Stimulated activated CD8-positive, alpha-beta memory T cell treated with anti-CD3 and anti-CD28 coated beads, Interleukin-15, amount 100 ng/mL, for 1 hour (primary cell): ENCODE measurements at places on chromosomes 13 and 19.

DNA sequence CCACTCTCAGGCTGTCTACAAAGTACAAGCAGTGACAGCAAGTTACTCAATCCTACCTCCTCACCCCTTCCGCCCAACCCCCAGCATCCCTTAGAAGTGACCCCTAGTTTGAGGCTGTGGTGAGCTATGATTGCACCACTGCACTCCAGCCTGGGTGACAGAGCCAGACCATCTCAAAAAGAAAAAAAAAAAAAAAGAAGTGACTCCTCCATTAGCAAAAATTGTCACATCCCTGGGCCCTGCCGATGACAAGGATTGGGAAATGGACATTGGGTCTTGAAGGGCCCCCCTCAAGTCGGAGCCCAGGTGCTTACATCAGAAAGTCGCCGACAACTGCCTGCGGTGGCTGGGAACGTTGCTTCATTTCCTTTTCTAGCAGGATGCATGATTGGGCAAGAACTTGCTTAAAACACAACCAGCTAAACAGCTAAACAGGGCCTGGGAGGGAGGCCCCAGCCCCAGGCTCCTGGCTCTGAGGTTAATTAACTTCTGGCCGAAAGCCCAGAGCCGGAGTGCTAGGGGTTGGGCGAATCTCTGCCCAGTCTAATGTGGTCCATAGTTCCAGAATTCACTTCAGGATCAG, 15.3 kb downstream of the RAB3D start:
- no peak for DNase-seq

DNA sequence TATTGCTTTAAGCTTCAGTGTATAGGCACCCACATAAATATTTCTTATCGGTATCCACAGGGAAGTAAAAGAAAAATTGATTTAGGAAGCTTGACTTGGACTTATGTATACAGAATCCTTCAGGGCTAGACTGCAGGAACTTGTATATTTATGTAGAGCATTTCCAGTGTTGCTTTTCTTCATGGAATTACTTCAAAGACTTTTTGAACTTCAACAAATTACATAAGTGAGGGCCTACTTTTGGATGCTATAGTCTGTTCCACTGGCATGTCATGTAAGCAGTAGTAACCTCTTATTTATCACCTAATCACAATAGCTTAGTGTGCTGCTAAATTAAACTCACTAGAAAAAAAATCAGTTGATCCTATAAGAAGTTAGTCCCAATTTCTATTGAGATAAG, 557.9 kb upstream of the SLITRK6 start:
- DNase-seq = no peak

DNA sequence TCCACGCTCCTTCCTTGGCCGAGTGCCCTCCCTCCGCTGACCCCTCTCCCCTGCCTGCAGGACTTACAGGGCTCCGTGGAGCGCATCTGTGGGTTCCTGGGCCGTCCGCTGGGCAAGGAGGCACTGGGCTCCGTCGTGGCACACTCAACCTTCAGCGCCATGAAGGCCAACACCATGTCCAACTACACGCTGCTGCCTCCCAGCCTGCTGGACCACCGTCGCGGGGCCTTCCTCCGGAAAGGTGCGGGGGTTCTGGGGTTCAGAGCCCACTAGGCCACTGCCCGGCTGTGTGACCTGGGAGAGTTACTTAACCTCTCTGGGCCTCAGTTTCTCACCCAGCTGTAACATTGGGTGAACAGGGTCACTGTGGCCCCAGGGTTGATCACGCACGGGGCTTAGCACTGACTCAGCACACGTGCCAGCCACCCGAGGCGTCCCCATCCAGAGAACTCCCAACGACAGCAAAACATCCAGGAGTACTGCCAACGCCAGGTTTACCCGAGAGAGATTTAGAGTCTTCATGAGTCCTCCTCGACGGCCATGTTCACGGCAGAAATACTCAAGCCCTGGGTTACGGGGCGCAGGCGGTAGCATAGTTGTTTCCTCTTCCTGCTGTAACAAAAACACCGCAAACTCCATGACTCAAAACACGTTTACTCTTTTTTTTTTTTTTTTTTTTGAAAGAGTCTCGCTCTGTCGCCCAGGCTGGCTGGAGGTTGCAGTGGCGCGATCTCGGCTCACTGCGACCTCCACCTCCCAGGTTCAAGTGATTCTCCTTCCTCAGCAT, 9.7 kb upstream of the SPACA4 start:
- no peak for DNase-seq

- DNase-seq = no peak
Measured at GRCh38 chr19:29631450-29631849, 25.4 kb downstream of the POP4 start.

GRCh38 chr13:48009284-48009683, 8.2 kb upstream of the SUCLA2 start:
- no peak for DNase-seq

GRCh38 chr13:40152145-40152544, 496.7 kb downstream of the COG6 start:
- DNase-seq = no peak

DNA sequence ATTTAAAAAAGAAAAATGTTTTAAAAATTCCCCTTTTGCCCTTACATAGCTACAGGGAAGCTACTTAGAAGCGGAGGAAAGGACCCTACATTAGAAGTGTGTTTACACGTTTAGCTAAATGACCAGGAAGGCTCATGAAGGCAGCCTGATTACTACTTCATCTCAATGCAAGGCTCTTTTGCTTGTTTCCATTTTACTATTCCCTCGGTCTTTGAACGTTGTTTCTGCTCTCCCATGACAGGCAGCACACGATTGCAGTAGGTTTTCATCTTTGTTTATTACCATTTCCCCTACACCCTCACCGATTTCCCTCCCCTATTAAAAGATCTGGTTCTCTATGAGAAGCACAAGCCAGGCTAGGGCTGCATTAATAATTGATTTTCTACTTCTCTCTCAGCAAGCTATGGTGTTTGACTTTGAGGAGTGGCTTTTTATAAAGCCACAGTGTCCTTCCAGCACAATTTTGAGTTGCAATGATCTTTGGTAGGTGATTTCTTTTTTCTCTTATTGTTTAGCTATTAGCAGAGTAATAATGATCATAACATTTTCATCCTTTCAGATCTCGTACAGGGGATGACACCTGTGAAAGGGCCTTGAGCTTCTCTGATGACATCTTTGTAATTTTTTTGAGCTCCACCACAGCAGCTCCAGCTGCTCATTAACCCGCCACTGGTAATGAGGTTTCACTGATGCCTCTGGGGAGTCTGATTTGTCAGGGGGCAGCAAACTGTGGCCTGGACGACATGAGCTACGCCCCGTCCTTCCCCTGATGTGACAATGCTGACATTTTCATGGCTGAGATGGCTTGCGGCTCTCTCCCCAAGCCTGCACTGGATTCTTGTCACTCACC, 670.3 kb downstream of the UQCRFS1 start:
- DNase-seq = no peak

DNA sequence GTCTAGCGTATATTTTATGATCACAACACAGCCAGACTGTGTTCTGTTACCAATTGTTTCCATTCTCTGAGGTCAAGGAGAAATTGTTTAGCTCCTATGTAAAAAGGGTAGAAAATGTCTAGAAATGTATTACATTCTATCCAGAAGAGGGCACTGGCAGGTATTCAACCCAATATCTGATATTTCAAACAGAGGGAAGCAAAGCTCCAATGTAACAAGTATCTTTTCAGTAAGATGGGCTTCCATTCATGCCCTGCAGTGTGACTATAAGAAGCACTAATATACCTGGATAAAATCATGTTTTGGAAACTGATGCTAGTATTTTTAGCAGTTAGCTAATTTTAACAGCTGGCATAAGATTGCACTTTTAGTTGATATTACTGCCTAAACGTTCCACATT, 312.7 kb downstream of the FGF14 start:
- DNase-seq = no peak

DNA sequence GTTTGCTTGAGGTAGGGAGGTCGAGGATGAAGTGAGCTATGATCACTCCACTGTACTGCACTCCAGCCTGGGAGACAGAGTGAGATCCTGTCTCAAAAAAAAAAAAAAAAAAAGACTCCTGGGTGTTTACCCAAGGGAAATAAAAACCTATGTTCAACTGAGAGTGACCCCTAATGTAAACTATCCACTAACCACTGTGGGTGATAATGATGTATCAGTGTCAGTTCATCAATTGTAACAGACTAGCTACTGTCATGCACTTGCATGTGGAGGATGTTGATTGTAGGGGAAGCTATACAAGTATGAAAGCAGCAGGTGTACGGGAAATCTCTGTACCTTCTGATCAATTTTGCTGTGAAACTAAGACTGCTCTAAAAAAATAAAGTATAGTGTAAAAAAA, 2.6 kb upstream of the CIB3 start:
- DNase-seq = no peak

- no peak for DNase-seq
Measured at GRCh38 chr19:12789098-12789903, 2.0 kb upstream of the JUNB start.

DNA sequence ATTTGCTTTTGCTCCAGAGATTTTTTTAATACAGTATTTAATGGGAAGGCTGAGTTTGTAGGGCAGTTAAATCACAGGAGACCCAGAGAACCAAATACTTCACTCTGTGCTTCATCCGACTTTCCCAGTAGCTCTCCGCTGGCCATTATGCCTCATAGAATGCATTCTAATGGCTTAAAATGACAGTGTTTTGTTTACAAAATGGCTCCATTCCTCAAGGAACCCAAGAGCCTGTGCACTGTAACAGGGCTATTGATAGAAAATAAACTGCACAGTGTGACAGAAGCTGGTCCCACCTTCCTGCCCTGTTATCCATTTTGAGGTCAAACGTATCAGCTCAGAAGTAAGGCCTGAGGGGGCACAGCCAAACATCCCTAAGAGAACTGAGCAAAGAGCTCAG, 136.5 kb downstream of the RAP2A start:
- no peak for DNase-seq

DNA sequence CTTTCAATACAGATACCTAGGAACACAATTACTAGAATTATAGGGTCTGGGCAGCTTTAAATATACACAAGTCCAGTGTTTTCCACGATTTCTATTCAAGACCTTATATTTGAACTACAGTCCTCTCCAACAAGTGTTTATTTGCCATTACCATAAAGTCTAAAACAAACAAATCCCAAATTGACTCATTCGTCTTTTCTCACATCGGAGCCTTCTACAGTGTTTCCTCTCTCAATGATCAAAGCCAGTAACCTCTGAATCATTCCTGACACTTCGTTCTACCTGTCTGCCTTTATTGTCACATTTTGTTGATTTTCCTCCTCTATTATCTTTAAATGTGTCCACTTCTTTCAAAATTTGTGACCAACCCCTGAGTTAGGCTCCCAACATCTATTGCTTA, 1356.5 kb upstream of the SLC10A2 start:
- DNase-seq = no peak

DNA sequence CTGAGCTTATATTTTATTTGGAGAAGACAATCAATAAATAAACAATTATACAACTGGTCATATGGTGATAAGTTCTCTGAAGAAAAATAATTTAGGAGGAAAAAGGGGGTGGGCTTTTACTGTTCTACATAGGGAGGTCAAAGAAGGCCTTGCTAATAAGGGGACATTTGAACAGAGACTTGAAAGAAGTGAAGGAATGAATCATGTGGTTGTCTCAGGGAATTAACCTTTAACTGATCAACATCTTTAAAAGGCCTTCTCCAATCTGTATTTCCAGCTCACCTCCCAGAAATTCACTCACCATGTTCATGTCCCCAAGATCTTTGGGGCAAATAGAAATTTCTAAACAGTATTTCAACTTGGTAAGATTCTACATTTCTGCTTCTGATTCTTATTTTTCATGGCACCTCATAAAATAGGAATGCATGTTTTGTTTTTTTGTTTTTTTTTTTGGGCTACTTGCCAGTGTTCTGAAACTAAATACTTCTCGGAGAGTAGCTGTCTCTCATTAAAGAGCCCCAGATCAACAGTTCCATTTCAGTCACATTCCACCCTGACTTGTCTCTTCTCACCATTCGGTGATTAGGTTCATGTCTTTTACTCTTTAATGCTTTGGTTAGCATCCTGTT, 19.2 kb upstream of the LPAR6 start:
- no peak for DNase-seq

GRCh38 chr13:21613791-21614190, 9.8 kb upstream of the MICU2 start:
- no peak for DNase-seq

GRCh38 chr13:64551755-64552154, 2678.4 kb downstream of the PCDH9 start:
- DNase-seq = no peak

- DNase-seq = no peak
Measured at GRCh38 chr13:53220038-53220437, 191.4 kb downstream of the OLFM4 start.

DNA sequence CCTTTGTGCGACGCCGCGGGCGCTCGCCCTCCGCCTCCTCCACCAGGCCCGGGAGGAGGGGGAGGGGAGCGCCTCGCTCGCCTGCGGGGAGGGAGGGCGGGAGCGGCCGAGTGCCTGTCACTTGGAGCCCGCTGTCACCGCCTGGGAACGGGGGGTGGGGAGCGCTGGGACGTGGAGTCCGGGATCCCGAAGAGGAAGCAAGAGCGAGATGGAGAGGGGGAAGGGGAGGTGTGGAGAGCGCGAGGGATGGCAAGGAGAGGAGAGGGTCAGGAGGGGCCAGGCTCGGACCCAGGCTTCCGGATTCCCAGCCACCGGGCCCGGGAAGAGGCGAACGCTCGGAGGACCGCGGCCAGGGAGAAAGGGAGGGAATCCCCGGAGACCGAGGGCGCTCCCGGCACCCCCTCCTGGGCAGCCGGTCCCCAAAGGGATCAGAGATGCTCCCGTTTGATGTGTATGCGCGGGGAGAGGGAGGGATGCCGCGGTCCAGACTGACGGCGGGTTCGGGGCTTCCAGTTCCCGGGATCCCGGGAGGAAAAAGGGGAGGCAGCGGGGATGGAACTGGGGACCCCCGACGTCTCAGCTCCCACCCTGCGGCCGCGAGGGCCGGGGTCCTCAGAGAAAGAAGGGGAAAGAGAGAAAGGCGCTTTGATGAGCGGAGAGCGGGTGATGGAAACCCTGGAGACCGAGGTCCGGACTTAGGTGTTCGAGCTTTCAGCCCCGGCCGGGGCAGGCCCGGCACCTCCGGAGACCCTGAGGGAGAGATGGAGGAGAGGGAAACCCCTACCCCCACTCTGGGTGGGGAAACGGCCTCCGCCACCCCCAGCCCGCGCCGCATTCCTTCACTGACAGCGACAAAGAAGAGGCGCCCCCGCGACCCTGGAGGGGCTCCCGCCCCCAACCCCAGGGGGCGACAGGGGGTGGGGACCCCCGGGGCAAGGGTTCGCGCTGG, 4.7 kb upstream of the DPF1 start:
- no peak for DNase-seq

- DNase-seq = no peak
Measured at GRCh38 chr19:49985871-49986270, 24.9 kb upstream of the SIGLEC11 start.

DNA sequence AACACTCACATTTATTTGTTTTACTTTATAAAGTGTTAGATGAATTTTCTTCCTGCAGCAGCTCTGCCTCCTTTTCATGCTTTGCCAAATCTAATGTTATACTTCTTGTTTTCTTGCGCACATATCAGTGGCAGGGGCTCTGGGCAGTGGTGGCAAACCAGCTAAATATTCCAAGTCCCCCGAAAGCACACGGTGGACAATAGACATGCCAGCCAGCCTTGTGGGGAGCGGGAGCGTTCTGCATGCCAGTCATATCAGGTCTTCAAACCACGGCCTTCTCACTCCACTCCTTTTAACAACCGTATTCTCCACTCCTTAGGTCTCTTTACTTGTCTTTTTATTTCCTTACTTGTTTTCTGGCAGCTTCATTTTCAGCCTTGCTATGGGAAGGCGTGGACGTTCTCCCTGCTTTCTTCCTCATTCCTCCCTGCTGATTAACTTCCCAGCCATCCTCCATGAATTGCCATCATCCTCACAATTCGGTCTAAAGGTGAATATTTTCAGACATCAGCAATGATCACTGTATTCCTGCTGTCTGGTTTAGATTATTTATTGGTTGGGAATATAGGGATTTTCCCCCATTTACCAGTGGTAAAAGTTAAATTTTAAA, 77.1 kb upstream of the WASF3 start:
- DNase-seq = no peak
